T-helper 1 cell treated with Interleukin-12 subunit alpha and Interleukin-12 subunit beta and Interleukin-4 antibody, amounts not matched to agents 30 ng/mL and 1 ng/mL, for 36 hours (primary cell): ENCODE measurements at places on chromosomes 4 and X. TPM values are rescaled to one million over a fixed set of nuclear protein-coding genes. Genes with fewer than 3 reads are reported as not detected.

Gene MTMR8
- 5.1 and 6.6 TPM in 2 replicates for total RNA-seq

Gene MAPK10
- total RNA-seq = not detected in 2 replicates

Gene MAGEA6
- not detected in 2 replicates for total RNA-seq

Gene TEX28
- total RNA-seq = not detected in 2 replicates

Gene KLHL4
- 0.12 TPM in 1 of 2 replicates, not detected in the other for total RNA-seq

Gene BOD1L1
- total RNA-seq = 43.0 and 46.7 TPM in 2 replicates

Gene GIMD1
- not detected in 2 replicates for total RNA-seq

Gene AMOT
- 1.6 and 1.8 TPM in 2 replicates for total RNA-seq

Gene TLR2
- 3.7 and 4.6 TPM in 2 replicates for total RNA-seq

Gene CSAG3
- 7.4 and 9.8 TPM in 2 replicates for total RNA-seq

Gene RAB39B
- 11.5 and 11.6 TPM in 2 replicates for total RNA-seq

Gene SGMS2
- total RNA-seq = 0.15 and 0.37 TPM in 2 replicates

Gene CT83
- not detected in 2 replicates for total RNA-seq

Gene RBMXL3
- total RNA-seq = not detected in 2 replicates

Gene TEX13C
- total RNA-seq = not detected in 2 replicates

Gene PPEF2
- total RNA-seq = not detected in 2 replicates

Gene ZFP92
- 2.5 TPM in 2 replicates for total RNA-seq

Gene ADRA2C
- total RNA-seq = not detected in 2 replicates

Gene ZDHHC15
- not detected in 2 replicates for total RNA-seq

Gene LPAR4
- total RNA-seq = not detected in 2 replicates

Gene DRP2
- total RNA-seq = 0.69 and 0.95 TPM in 2 replicates

Gene SCD5
- total RNA-seq = 0.22 and 0.25 TPM in 2 replicates

Gene RAB40AL
- 0.34 TPM in 1 of 2 replicates, not detected in the other for total RNA-seq

Gene TMPRSS11D
- not detected in 2 replicates for total RNA-seq

Gene SMPX
- total RNA-seq = not detected in 2 replicates

Gene CT55
- not detected in 2 replicates for total RNA-seq

Gene ESX1
- not detected in 2 replicates for total RNA-seq

Gene RBM10
- total RNA-seq = 54.2 and 57.1 TPM in 2 replicates

Gene ASB12
- not detected in 2 replicates for total RNA-seq

Gene RBM46
- not detected in 2 replicates for total RNA-seq

Gene FHIP1A
- not detected in 2 replicates for total RNA-seq

Gene USP17L27
- not detected in 2 replicates for total RNA-seq

Gene BEX3
- total RNA-seq = 5.3 and 7.4 TPM in 2 replicates

Gene SCML2
- 1.3 and 1.5 TPM in 2 replicates for total RNA-seq

Gene ASB5
- not detected in 2 replicates for total RNA-seq

Gene HTR2C
- not detected in 2 replicates for total RNA-seq

Gene TBC1D9
- total RNA-seq = 0.02 TPM in 1 of 2 replicates, not detected in the other

Gene SSX3
- not detected in 2 replicates for total RNA-seq

Gene CFAP47
- total RNA-seq = not detected in 2 replicates

Gene ATP1B4
- not detected in 2 replicates for total RNA-seq

Gene JCHAIN
- total RNA-seq = not detected in 2 replicates

Gene F8A3
- total RNA-seq = 25.8 and 28.8 TPM in 2 replicates

Gene PPP1R2C
- not detected in 2 replicates for total RNA-seq

Gene FGFBP2
- total RNA-seq = 5.7 and 7.0 TPM in 2 replicates

Gene NSD2
- total RNA-seq = 196 and 203 TPM in 2 replicates

Gene CXCL5
- total RNA-seq = not detected in 2 replicates

Gene ANKRD37
- 9.4 and 10.1 TPM in 2 replicates for total RNA-seq

Gene UGT2B17
- total RNA-seq = not detected in 2 replicates

Gene STATH
- total RNA-seq = not detected in 2 replicates

Gene KLB
- total RNA-seq = not detected in 2 replicates

Gene SMR3B
- total RNA-seq = not detected in 2 replicates
